ENCODE measurements at places on chromosomes 7 and 10.

- no peak for DNase-seq
These were observed 93.3 kb downstream of the DLG5 start for GRCh38 chr10:77833225-77833624.

DNA sequence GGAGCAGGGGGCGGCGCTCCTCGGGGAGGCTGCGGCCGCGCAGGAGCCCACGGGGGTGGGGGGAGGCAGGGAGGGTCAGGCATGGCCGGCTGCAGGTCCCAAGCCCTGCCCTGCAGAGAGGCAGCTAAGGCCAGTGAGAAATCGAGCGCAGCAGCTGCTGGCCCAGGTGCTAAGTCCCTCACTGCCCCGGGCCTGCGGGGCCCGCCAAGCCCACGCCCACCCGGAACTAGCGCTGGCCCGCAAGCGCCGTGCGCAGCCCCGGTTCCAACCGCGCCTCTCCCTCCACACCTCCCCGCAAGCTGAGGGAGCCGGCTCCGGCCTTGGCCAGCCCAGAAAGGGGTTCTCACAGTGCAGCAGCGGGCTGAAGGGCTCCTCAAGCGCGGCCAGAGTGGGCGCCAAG, 28.3 kb upstream of the TES start:
- no peak for DNase-seq

GRCh38 chr7:104973227-104973626, 40.8 kb upstream of the KMT2E start:
- no peak for DNase-seq

DNA sequence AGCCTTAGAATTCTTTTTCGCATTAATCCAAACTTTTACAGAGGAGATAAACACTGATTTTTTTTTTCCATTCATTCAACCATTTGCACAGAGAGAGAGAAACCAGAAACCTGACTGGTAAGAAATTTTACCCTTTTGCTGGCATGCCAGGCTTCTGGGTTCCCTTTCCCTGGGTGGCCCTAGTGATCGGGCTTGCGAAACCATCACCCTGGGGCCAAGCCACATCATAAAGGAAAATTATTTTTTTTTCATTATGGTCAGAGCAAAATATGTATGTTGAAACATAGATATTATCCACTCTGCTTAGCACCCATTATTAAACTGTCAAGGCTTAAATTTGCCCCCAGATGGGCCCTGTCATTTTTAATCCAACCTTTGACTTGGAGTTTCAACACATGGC, 55.4 kb upstream of the INHBA start:
- no peak for DNase-seq

GRCh38 chr7:79952399-79952798, 182.2 kb upstream of the GNAI1 start:
- DNase-seq, result no peak

DNA sequence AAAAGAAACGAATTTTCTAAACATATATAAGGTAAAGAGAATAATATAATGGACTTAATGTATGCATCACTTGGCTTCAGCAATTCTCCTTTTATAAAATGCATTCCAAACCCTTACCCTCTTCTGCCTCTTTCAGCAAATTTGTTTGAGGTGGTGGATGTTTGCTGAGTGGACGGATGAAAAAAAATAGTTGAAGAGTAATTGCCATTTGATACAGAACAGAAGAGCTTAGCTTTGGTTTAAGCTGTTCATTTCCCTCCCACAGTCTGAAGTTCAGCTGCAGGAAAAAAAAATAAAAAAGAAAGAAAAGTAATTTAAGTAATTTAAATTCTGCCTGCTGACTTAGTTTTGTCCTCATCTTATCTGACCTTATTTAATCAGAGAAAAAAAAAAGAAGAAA, 138.6 kb downstream of the GALNT17 start:
- no peak for DNase-seq

DNA sequence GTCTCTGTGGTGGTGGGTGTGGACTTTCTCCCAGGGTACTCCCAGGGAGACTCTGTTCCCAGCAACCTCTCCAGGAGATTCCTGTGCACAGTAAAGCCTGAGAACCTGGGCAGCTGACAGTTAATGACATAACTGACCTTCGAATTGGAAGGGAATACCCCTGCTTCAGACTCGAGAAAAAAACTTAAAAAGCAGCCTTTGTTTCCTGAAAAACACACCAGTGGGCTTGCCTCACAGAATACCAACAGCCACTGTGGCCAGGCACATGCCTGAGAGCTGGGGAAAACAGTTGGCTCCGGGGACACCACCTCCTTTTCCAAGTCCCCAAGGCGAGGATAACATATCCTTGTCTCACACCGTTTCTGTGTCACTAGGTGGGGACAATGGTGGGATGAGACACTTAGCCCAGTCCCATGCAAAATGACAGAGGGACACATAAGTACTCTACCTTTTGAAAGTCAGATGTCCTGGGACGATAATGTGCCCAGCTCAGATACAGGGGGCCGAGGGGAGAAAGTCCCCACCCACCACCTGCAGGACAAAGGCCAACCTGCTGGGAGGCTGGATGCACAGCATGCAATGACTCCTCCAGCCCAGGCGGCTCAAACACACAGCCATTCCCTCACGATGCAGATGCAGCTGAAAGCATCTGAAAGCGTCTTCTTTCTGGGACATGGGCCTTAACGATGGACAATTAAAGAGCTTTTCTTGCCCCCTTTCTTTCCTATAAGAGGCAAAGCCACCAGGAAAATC, 65.6 kb downstream of the HIPK2 start:
- DNase-seq, result no peak

DNA sequence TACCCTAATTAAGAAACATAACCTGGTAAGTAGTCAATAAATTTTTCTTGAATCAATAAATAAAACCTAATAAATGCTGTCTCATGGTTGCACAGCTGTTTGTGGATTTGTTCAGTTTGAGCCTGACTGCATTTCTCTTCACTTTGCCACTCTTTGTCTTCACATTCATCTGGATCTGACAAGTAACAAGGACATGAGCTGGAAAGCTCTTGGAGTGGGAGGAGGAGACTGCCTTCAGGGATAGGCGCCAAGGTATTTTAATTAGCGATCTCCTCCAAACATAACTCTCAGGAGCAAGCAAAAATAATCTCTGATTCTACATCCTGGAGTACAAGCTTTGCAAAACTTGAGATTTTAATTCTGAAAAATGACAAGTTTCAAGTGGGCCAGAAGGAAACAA, 251.0 kb downstream of the BMPER start:
- DNase-seq, result peak; percentile 39

DNA sequence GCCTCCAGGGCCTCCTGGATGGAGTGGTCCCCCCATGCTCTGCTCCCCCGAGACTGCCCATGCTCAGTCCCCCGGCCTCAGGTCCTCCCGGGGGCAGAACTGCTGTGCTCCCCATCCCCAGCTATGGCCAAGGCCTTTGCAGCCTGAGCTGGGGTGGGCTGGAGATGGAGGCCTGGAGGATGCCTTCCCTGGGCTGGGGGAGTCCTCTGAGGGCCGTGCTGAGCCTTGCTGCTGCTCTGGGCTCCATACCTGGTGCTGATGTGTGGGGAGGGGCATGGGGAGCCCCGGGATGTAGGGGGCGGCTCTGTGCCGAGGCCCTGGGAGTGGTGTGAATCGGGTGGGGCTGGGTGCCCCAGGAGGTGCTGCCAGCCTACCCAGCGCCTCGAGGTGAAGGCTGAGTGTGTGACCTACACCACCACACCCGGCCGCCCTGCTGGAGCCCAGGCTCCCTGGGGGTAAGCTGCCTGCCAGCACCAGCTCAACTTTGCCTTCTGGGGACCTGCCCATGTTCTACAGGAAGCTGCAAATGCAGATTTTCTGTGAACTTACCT, 109.5 kb downstream of the UNCX start:
- no peak for DNase-seq

DNA sequence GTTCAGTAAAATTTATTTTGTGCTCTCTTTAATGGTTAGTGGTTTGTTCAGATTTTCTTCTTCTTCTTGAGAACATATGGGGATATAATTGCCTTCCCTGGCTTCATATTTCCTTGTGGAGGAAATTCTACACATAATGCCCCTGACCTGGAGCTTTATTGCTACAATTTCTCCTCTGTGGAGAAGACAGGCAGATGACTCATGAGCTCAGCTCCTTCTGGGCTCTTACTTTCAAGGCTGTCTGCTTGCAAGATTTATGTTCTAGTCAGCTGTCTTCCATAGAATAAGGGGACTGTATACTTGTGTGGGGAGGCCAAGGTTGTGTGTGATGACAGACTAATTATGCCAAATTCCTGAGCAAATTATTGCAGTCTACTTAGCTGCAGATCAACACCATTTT, 1.6 kb downstream of the LRRD1 start:
- peak; percentile 83 for DNase-seq

- DNase-seq, result peak; percentile 93
These were observed 24.2 kb upstream of the MACC1 start for GRCh38 chr7:20241194-20241910.

DNA sequence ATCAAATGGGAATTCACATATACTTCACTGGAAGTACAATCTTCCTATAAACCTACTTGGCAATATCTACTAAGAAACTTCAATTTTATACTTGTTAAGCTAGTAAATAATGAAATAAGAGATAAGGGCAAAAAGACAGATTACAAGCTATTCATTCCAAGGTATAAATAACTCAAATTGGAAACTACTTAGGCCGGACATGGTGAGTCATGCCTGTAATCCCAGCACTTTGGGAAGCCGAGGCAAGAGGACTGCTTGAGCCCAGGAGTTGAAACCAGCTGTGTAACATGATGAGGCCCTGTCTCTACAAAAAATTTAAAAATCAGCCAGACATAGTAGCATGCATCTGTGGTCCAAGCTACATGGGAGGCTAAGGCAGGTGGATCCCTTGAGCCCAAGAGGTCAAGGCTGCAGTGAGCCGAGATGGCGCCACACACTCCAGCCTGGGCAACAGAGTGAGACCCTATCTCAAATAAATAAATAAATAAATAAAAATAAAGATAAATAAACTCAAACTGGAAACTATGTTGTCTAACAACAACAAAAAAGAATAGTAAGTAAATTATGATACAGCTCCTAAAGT, 37.6 kb downstream of the ARHGAP21 start:
- DNase-seq, result no peak

- DNase-seq, result no peak
These were observed 86.5 kb downstream of the RELN start for GRCh38 chr7:103902917-103903316.

GRCh38 chr7:95817866-95818640, 45.7 kb downstream of the DYNC1I1 start:
- no peak for DNase-seq

- DNase-seq, result no peak
These were observed 107.5 kb downstream of the EPDR1 start for GRCh38 chr7:38027884-38028455.

GRCh38 chr10:2618690-2619089, 448.7 kb upstream of the PFKP start:
- DNase-seq, result no peak

- no peak for DNase-seq
These were observed 14.8 kb downstream of the TPK1 start for GRCh38 chr7:144821067-144821466.

GRCh38 chr7:95433952-95434556, 774 bp downstream of the PON2 start:
- DNase-seq, result peak; percentile 17

GRCh38 chr10:103881416-103882284, 26.3 kb upstream of the SH3PXD2A start:
- no peak for DNase-seq

DNA sequence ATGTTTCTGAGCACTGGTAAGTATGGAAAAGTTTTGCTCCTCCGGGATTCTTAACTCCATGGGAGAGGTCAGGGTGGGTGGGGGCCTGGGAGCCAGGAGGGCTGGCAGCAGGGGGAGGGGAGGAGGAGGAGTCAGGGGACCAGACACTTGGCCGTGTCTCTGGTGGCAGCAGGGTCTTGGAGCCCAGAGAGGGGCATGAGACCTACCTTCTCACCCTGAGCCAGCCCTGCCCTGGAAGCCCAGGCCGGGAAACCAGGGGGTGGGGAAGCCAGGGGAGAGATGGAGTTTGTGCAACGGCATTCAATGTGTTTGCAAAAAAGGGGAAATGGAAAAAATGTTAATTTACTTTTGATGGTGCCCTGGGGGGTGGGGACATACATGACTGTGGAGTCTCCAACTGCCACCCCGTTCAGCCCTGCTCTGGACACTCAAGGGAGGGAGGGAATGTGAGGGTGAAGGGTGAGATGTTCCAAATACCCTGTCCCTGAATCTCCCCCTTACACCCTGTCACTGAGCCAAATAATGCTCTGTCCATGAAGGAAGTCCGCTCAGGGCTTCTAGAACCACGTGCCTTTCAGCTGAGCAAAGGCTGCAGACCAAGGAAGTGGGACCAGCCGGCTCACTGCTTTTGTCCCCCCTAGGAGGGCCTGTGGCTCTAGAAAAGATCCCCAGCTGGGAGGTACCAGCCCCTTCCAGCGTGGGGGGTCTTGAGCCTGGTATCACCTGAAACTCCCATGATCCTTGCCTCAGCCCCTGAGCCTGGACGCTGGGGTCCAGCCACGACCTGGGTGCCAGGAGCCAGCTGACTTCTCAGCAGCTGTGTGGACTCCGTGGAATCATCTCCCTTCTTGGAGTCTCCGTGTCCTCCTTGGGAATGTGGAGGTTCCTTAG, 48.3 kb downstream of the TMEM270 start:
- DNase-seq, result no peak

GRCh38 chr7:88668591-88668990, 90.9 kb upstream of the ZNF804B start:
- DNase-seq, result no peak

DNA sequence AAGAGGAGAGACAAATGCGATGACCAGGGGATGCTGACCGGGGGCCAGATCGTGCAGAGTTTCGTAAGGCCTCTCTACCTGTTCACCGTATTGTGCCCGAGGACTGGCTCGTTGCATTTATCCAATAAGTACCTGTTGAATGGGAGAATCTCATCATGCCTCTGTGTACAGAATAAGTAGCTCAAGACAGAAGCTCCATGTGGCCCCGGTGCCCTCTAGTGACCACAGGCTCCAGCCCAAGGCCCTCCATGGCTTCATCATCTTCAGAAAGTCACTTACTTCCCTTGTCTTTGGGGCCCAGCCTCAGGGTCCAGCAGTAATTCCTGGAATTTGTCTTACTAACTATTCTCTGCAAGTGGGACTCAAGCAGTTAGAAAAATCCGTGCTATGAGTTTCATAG, 151.0 kb downstream of the CHN2 start:
- no peak for DNase-seq

DNA sequence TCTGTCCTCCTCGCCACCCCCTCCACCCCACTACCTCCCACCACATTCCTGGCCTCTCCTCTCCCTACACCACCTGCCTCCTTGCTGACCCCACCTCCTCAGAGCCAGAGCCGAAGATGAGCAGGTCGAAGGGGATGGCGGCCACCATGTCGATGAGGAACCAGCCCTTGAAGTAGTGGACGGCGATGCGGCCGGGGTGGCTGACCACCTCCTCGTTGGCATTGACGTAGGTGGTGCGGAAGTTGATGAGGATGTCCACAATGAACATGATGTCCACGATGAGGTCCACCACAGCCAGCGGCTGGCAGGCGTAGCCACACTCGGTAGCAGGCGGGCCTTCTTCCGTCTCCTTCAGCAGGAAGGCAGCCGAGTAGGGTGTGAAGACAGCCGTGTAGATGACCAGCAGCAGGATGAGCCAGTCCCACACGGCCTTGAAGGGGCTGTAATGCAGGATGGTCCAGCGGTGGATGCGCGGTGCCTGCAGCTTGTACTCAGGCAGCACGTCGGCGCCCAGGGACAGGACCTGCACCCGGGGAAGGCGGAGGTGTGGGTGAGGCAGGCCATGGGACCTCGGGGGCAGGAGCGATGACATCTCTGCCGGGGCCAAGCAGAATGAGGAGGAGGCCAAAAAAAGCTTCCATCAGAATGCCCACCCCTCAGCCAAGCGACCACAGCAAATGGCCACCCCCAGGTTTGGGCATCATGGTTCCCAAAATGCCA, 25.6 kb downstream of the KCNH2 start:
- DNase-seq, result no peak
